Stimulated activated CD4-positive, alpha-beta T cell treated with anti-CD3 and anti-CD28 coated beads, Interleukin-2, amount 100 ng/mL, for 4 hours (primary cell): ENCODE measurements at places on chromosomes 3 and 15.
A peak's percentile ranks its signal among the peaks of the same experiment; 100 is the strongest.

- DNase-seq: no peak
These were observed 25.5 kb upstream of the PDE8A start for GRCh38 chr15:84956199-84956598.

GRCh38 chr3:158272081-158272480 lies 162.2 kb downstream of the RSRC1 start:
- no peak for DNase-seq

- DNase-seq: no peak
These were observed 44.1 kb upstream of the LRRC58 start for GRCh38 chr3:120393243-120393642.

DNA sequence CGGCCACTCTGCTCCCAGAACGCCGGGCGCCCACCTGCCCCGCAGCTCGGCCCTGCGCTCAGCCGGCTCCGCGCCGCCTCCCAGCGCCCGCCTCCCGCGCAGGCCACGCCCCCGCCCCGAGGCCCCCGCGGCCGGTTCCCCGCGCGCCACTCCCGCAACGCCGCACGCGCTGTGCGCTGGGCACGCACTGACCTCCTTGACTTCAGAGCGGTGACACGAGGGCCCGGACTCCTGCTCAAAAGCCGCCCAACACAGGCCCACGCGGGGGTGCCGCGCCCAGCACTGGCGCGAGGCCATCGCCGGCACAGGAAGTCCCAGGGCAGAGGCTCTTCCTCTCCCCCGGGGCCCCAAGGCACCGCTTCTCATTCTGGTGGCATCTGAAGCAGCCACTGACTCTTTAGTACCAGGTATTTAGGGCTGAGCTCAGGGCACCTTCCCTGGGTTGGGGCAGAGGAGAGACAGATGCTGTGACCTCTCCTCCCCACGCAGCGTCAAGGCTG lies 12.4 kb downstream of the TNK2 start:
- peak; percentile 26 for DNase-seq

- no peak for DNase-seq
These were observed 14.1 kb downstream of the KCNMB3 start for GRCh38 chr3:179236669-179237301.

GRCh38 chr15:61644550-61644949 lies 415.4 kb upstream of the RORA start:
- DNase-seq: no peak

DNA sequence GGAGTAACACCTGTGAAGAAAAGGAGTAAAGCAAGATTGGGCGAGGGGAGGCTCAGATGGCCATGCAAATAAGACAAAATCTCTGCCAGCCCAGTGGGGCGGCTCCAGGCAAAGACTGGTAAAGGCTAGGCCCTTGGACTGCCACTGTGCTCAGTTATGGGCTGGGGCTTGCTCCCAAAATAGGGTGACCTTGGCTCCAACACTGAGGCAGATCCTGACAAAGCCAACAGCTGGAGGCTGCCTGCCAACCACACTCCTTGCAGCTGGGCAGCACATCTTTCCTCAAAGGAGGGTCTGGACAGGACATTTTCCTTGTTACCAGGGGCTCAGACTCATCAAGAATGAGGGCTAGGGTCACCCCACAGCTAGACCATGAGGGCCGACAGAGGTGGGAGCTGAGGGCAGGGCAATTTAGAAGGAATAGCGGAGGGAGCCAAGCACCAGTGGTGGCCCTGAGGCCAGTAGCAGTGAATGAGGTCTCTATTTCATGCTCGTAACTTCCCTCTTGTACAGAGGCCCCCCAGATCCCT lies 86.1 kb downstream of the CHRD start:
- no peak for DNase-seq
